Activated T-helper 1 cell treated with anti-CD3 and anti-CD28 coated beads, Interleukin-2, amount 50 U/mL, for 16 hours (primary cell): ENCODE measurements at places on chromosomes 5 and 9.
A peak's percentile ranks its signal among the peaks of the same experiment; 100 is the strongest.

DNA sequence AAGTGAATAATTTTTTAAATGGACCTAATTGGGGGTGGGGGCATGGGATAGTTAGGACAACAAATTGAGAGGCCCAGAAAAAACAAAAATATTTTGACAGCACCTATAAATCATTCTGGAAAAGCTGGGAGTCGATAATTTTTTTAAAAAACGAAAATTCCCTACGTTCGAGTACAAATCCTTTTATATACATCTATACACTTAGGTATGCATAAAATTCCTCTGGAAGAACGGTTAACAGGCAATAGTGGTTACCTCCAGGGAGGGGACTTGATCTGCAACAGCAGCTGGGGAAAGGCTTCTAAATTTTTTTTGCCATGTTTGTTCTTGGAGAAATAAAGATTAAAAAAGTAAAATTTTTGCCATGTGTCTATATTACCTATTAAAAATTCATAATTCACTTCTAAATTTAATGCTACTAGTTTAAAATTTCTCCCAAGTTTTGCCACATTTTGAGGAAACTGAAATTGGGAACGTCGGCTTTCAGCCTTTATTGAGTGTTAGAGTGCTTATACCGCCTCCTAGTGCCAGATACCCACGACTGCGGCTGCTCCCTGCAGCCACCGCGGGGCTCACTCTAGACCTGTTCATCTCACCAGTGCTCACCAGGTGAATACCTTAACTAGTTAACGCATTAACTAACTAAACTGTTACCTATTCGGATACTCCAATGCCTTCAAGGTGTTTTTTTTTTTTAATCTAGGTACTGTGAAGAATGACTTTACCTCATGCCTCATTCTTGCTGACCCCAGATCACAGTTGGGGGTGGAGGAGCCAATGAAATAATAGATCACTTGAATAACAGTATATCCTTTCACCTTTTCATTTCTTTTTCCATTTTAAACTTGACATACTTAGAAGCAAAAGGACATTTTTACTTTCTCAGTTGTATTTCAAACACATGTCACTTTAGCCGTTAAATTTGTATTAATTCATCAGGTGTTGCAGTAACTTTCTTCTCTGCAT lies 1.8 kb upstream of the BHMT start:
- DNase-seq = no peak

DNA sequence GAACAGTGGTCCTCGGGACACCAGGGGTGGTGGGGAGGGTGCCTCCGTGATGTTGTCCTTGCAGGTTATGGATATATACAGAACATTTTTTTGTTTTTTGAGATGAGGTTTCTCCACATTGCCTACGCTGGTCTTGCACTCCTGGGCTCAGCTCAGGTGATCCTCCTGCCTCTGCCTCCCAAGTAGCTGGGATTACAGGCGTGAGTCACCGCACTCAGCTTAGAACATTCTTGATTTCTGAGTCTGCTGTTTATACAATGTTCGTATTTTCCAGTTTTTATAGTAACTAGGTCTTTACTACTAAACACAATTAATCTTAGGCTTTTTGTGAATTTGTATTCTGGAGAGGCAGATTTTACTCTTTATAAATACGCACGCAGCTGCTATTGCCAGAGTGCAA lies 6.0 kb downstream of the PMPCA start:
- DNase-seq = no peak

DNA sequence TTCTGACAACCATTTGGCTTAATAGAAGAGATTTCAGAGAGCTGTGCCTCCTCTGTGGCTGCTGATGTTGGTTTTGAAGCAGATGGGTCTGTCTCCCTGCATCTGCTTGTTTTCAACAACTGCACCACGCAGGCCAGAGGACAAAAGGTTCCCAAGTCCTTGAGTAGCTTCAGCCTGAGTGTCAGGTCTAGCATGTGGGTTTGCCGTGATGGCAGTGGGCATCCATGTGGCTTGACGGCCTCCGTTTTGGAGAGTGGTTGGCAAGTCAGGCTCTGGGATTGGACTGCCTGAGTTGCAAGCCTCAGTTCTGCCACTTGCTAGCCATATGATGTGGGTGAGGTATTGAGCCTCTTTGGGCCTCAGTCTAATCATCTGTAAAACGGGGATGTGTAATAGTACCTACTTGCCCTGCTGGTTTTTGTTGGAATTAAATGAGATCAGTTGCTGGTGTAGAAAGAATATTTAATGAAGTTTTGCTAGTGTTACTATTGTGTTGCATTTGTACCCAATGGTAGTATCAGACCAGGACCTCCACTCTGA lies 119.8 kb upstream of the CPEB4 start:
- DNase-seq = no peak

DNA sequence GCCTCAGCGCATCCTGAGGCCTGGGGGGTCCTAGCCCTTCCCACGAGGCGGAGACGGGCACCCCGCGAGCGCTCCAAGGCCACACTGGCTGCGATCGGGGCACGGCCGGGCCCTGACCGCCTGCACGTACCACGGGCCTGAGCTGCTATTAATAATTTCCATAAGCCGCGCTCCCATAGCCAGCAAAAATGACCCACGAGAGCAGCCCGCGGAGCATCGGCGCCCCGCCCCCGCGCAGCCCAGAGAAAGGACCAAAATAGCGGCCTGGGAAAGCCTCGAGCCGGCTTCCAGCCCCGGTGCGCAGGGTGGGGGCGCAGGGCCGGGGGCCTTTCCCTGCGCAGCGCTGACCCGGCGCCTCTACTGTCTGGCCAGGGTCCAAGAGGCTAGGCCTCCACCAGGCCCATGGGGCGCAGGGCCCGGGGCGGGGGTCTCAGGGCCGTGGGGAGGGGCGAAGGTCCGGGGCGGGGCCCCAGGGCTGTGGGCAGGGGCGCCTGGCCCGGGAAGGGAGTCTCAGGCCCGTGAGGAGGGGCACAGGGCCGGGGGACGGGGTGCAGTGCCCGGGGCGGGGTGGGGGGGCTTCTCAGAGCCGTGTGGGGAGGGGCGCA lies 54.4 kb downstream of the EXD3 start:
- no peak for DNase-seq

DNA sequence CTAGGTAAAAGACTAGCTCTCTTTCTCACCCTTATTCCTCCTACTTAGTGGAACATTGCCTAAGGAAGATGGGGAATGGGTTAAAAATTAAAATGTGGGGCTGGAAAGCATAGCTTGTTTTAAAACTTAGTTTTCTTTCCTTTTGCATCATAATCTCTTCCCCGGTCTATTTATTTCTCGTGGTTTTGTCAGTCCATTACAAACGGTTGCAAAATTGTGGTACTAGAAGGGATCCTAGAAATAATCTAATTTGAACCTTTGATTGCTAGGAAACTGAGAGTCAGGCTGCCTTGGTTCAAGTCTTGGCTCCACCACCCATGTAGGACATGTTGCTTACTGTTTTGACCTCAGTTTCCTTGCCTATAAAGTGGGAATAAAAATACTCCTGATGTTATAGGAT lies 1.3 kb downstream of the IL31RA start:
- DNase-seq = no peak

DNA sequence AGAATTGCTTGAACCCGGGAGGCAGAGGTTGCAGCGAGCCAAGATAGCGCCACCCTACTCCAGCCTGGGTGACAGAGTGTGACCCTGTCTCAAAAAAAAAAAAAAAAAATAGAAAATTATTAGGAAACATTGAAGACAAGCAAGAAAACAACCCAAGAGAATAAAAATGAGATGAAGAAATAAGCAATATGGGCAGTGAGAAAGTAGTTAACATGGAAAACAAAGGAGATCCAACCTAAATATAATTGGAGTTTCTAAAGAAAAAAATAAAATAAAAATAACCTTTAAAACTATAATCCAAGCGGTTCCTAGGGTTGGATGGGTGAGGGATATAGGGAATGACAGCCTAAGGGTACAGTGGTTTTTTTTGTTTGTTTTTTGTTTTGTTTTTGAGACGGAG lies 71.9 kb downstream of the FBXW11 start:
- DNase-seq = no peak

GRCh38 chr9:127835991-127836516 lies 18.4 kb downstream of the ENG start:
- DNase-seq = no peak

GRCh38 chr9:13586587-13587374 lies 307.3 kb upstream of the MPDZ start:
- no peak for DNase-seq

GRCh38 chr5:174999581-174999980 lies 275.2 kb downstream of the MSX2 start:
- no peak for DNase-seq

- no peak for DNase-seq
Measured at GRCh38 chr5:123421773-123422172, 1.4 kb downstream of the CEP120 start.

GRCh38 chr9:4762108-4762885 lies 21.3 kb upstream of the AK3 start:
- peak; percentile 66 for DNase-seq

- no peak for DNase-seq
Measured at GRCh38 chr5:90472783-90473395, 1.7 kb downstream of the MBLAC2 start.

GRCh38 chr9:90611121-90611520 lies 31.5 kb downstream of the DIRAS2 start:
- DNase-seq = no peak

- no peak for DNase-seq
Measured at GRCh38 chr5:53777864-53778618, 217.6 kb downstream of the NDUFS4 start.
